T-cell (primary cell): ENCODE measurements at places on chromosomes 13 and 19. TPM values are rescaled to one million over a fixed set of nuclear protein-coding genes. Genes with fewer than 3 reads are reported as not detected.

- peak overlapping the region; percentile 58 for H3K27ac ChIP-seq
- H3K27me3 ChIP-seq, result no peaks in the 10 kb centered on the region
- H3K36me3 ChIP-seq, result no peaks in the 10 kb centered on the region
- H3K4me3 ChIP-seq, result no peak overlapping the region
- peaks cover 66% of the 10 kb centered on the region for H3K4me1 ChIP-seq
- DNase-seq, result peak; percentile 70
Measured at GRCh38 chr13:40490086-40490758, 176.2 kb downstream of the FOXO1 start.

GRCh38 chr13:98539666-98540065 lies 37.2 kb downstream of the STK24 start:
- H3K27ac ChIP-seq, result no peak overlapping the region
- no peaks in the 10 kb centered on the region for H3K36me3 ChIP-seq
- no peak overlapping the region for H3K4me3 ChIP-seq
- H3K4me1 ChIP-seq, result peaks cover 24% of the 10 kb centered on the region
- no peaks in the 10 kb centered on the region for H3K27me3 ChIP-seq
- DNase-seq, result no peak

DNA sequence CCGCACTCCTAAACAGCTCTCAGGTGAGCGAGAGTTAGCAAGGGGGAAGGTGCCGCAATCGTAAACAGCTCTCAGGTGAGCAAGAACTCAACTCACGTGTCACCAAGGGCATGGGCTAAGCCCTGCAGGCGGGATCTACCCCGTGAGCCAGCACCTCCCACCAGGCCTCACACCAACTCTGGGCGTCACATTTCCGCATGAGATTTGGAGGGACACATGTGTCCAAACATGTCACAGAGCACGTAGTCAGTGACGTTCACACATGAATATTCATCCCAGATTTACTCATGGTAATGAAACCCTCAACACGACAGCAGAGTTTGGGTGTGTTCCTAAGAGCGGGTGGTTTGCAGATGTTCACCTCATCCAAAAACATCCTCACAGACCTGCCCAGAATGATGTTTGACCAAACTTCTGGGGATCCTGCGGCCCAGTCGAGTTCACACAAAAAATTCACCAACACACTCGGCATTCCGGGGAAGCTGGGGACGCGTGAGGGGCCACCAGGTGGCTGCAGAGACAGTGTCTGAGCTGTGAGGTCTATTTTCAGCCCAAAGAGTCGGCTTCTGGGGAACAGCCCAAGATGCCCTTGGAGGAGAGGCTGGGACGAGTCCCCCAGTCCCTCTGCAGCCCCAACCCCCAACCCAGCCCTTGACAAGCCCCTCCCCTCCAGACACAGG lies 19.6 kb downstream of the C2CD4C start:
- H3K27ac ChIP-seq, result no peak overlapping the region
- H3K4me3 ChIP-seq, result no peak overlapping the region
- H3K36me3 ChIP-seq, result no peaks in the 10 kb centered on the region
- peaks cover 32% of the 10 kb centered on the region for H3K27me3 ChIP-seq
- DNase-seq, result no peak

DNA sequence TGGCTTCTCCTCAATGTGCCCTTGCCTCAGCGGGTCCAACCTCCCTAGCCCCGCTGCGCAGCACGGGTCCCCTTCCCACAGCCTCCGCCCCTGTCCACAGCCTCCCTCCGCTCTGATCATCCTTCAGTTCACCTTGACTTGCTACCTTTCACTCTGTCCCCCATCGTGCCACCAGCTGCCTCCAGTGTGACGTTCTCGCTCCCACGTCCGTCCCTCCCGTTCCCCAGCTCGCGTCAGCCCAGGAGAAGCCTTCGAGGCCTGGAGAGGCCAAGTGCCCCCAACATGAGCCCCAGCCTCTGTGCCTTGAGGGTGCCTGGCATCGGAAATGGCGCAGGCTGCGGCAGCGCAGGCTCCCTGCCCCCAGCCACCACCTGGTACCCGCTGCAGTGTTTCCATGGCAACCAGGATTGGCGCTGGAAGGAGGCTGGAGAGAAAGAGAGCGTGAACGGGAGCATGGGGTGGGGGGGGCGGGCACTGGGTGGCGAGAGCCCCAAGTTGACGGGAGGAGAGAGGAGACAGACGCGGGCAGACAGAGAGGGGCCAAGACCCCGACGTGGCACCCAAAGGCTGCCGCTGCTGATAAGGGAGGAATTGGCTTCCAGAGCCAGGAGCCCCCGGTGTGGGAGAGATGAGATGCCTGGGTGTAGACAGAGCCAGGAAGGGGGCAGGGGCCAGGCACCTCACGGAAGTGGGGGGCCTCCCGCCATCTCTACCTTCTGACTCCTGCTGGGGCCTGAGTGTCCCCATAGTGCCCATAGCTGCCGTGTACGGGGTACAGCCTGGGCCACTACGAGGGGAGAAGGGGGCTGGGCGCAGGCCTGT lies 844 bp upstream of the ASPDH start:
- H3K27ac ChIP-seq, result no peak overlapping the region
- peaks cover 2% of the 10 kb centered on the region for H3K4me1 ChIP-seq
- no peak for DNase-seq
- H3K4me3 ChIP-seq, result no peak overlapping the region
- H3K27me3 ChIP-seq, result peaks cover 51% of the 10 kb centered on the region

GRCh38 chr19:16012552-16012951 lies 63.7 kb upstream of the TPM4 start:
- H3K4me3 ChIP-seq, result no peak overlapping the region
- H3K36me3 ChIP-seq, result no peaks in the 10 kb centered on the region
- H3K4me1 ChIP-seq, result no peaks in the 10 kb centered on the region
- no peak overlapping the region for H3K27ac ChIP-seq
- no peak for DNase-seq

DNA sequence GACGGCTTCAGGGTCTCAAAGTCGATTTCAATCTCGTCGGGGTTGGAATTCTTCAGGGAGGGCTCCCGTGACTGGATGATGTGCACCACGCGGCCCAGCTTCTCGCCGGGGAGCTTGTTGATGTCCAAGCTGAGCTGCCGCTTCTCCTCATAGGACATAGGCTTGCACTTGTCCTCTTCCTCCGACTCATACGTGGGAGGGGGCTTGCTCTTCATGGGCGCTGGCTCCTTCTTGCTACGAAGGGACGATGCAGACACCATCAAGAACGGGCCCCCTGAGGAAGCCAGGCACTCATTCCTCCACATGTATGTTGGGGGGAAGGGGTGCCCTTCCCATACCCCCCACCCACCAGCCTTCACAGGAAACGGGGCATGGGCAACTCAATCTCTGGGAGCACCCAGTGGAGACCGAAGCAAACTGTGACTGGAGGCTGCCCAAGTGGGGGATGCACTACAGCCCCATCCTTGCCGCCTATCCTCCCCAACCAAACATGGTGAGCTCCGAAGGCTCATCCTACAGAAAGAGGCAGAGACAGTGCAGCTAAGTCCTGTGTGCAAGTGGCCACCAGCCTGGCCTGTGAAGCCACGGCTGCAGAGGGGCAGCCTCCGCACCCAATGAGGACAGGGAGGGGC lies 23.2 kb upstream of the EPHX3 start:
- no peaks in the 10 kb centered on the region for H3K4me1 ChIP-seq
- no peak overlapping the region for H3K4me3 ChIP-seq
- no peak overlapping the region for H3K27ac ChIP-seq
- H3K36me3 ChIP-seq, result peaks cover 100% of the 10 kb centered on the region
- no peak for DNase-seq

DNA sequence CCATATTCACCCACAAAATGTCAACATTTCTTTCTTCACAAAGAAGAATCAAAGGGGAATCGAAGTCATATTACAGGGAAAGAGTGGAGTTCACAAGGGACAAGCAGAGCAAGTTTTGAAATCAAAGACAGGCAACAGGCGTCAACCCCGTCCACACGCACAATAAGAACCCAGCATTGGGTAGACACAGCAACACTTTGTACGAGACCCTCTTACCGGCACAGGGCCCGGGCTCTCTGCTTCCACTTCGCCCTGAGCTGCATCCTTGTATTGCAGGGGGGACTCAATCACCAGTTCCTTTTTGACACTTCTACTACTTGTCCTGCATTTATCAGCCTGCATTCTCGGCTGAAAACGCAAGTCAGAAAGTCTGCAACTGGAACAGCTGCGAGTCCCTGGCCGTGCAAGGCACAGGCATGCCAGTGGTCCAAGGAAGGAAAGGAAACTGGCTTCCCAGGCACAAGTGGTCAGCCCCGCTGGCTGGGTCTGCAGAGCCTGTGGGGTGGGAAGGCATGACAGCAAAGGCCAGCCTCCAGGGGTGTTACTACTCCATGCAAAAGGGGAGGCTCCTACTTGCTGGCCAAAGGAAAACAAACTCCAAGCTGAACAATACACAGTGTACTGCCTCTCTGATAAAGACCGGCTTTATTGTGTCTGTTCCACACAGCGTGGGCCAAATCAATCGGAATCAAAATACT lies at the start of gene DOCK9:
Gene DOCK9, minus strand, starts transcription at position 497 of the 698 bp plus-strand sequence. Its CDS starts 155 bp downstream, at position 342.
- DNase-seq, result no peak
- no peaks in the 10 kb centered on the region for H3K36me3 ChIP-seq
- H3K4me1 ChIP-seq, result peaks cover 31% of the 10 kb centered on the region
- no peak within 1 kb of the TSS for H3K4me3 ChIP-seq
- no peak within 1 kb of the TSS for H3K27ac ChIP-seq

- no peaks in the 10 kb centered on the region for H3K4me1 ChIP-seq
- peaks cover 4% of the 10 kb centered on the region for H3K36me3 ChIP-seq
- no peak for DNase-seq
- H3K4me3 ChIP-seq, result no peak overlapping the region
Measured at GRCh38 chr19:3774621-3775373, 2.8 kb upstream of the RAX2 start.

- H3K4me3 ChIP-seq, result no peak overlapping the region
- H3K27me3 ChIP-seq, result peaks cover 10% of the 10 kb centered on the region
- H3K27ac ChIP-seq, result no peak overlapping the region
- no peaks in the 10 kb centered on the region for H3K36me3 ChIP-seq
- DNase-seq, result no peak
Measured at GRCh38 chr13:31749929-31750328, 10.6 kb downstream of the RXFP2 start.

DNA sequence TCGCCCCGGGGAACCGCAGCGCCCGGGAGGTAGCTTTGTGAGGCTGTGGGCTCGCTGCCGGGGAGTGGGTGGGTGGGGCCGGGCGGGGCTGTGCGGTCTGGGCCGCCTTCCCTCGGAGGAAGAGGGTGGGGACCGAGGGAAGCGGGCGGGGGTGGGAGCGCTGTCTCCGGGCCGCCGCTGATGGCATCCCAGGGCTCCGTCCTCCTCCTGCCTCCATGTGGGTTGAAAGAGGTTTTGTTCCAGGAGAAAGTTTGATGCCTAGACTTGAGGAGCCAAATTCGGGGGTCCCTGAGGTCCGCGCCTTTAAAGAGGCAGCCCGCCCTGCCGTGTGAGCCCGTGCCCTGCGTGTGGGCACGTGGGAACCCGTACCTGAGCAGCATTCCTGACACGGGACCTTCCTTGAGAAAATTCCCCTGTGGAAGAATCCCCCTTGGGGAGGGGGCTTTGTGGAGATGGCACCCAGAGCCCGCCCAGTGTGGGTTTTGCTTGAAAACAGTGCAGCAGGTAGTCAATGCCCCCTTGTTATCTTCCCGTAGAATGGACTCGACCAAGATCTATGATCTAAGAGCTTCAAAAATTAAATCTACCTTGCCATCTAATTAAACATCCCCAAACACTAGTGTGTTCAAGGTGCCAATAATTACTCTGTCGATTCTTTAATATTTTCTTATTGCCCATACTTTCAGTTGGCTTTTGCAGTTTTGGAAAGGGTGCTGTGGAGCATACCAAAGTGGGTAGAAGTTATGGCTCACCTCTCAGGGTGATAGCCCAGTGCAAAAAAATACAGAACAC lies 107.8 kb downstream of the RXFP2 start:
- peaks cover 4% of the 10 kb centered on the region for H3K27me3 ChIP-seq
- H3K4me3 ChIP-seq, result peak overlapping the region; percentile 46
- H3K36me3 ChIP-seq, result no peaks in the 10 kb centered on the region
- H3K27ac ChIP-seq, result no peak overlapping the region
- DNase-seq, result no peak

- no peaks in the 10 kb centered on the region for H3K4me1 ChIP-seq
- no peak overlapping the region for H3K4me3 ChIP-seq
- DNase-seq, result no peak
- H3K27ac ChIP-seq, result no peak overlapping the region
- H3K36me3 ChIP-seq, result no peaks in the 10 kb centered on the region
Measured at GRCh38 chr19:18735752-18736151, 52.3 kb downstream of the CRTC1 start.

GRCh38 chr13:48749699-48750473 lies 96.2 kb downstream of the CYSLTR2 start:
- H3K4me1 ChIP-seq, result no peaks in the 10 kb centered on the region
- no peak for DNase-seq
- H3K4me3 ChIP-seq, result no peak overlapping the region
- no peaks in the 10 kb centered on the region for H3K27me3 ChIP-seq
- no peaks in the 10 kb centered on the region for H3K36me3 ChIP-seq

DNA sequence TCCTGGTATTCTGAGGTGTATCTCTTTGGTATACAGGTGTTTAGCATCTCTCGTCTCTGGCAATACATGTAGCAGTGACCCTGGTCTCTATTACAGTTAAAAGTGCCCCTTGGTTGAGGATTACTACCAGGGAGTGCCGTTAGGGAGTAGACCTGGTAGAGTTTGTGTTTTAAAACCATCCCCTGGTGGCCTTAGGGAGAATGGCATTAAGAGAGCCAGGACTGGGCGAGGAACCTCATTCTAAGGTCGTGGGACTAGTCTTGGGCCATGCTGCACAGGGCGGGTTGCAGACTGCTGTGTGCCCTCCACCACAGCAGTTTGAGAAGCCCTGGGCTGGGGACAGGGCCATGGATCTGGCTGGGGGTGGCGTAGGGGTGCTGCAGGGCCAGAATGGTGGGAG lies 35.0 kb downstream of the B3GLCT start:
- no peak for DNase-seq
- H3K4me3 ChIP-seq, result no peak overlapping the region
- H3K27ac ChIP-seq, result no peak overlapping the region
- no peaks in the 10 kb centered on the region for H3K4me1 ChIP-seq
- no peaks in the 10 kb centered on the region for H3K36me3 ChIP-seq

- no peaks in the 10 kb centered on the region for H3K27me3 ChIP-seq
- H3K27ac ChIP-seq, result no peak overlapping the region
- DNase-seq, result no peak
- H3K36me3 ChIP-seq, result no peaks in the 10 kb centered on the region
- no peaks in the 10 kb centered on the region for H3K4me1 ChIP-seq
Measured at GRCh38 chr13:48892053-48892687, 83.5 kb upstream of the FNDC3A start.

- H3K27me3 ChIP-seq, result no peaks in the 10 kb centered on the region
- DNase-seq, result no peak
- H3K4me3 ChIP-seq, result no peak overlapping the region
- H3K27ac ChIP-seq, result no peak overlapping the region
- H3K4me1 ChIP-seq, result no peaks in the 10 kb centered on the region
- H3K36me3 ChIP-seq, result no peaks in the 10 kb centered on the region
Measured at GRCh38 chr13:37621811-37622361, 23.3 kb upstream of the POSTN start.

The ZNF730 gene
- 0.09 TPM for total RNA-seq

The C19orf85 gene
- not detected for total RNA-seq

The NLRP8 gene
- not detected for total RNA-seq

The SLC5A5 gene
- 5.7 TPM for total RNA-seq

The SYCN gene
- not detected for total RNA-seq

The ADAMTSL5 gene
- total RNA-seq, result 7.9 TPM

The ZNF552 gene
- total RNA-seq, result 16.2 TPM

The ZNF547 gene
- 0.77 TPM for total RNA-seq

The MRI1 gene
- 37.6 TPM for total RNA-seq

The NLRP4 gene
- total RNA-seq, result not detected
